ENCODE measurements at places on chromosomes 4 and X. TPM values are rescaled to one million over a fixed set of nuclear protein-coding genes. Genes with fewer than 3 reads are reported as not detected.

Gene AREG
- total RNA-seq: 96.5 TPM

Gene UGT2B15
- total RNA-seq: not detected

Gene MGARP
- total RNA-seq: 0.89 TPM

Gene HSFX3
- not detected for total RNA-seq

Gene SSX4
- not detected for total RNA-seq

Gene DYNLT3
- total RNA-seq: 18.6 TPM

Gene PHKA1
- 20.9 TPM for total RNA-seq

Gene FREM3
- not detected for total RNA-seq

Gene MAGEA11
- total RNA-seq: not detected

Gene ANXA3
- 54.9 TPM for total RNA-seq

Gene MAGEC2
- total RNA-seq: not detected

Gene KIAA0232
- total RNA-seq: 4.6 TPM

Gene DNAAF6
- total RNA-seq: not detected

Gene MRFAP1
- 237 TPM for total RNA-seq

Gene ERVMER34-1
- 0.49 TPM for total RNA-seq

Gene TIGD4
- total RNA-seq: 0.12 TPM

Gene NAP1L2
- 0.86 TPM for total RNA-seq

Gene CFAP97
- 12.5 TPM for total RNA-seq

Gene ZNF630
- 0.55 TPM for total RNA-seq

Gene NDNF
- not detected for total RNA-seq

Gene CXCL9
- total RNA-seq: not detected

Gene PAGE5
- total RNA-seq: not detected

Gene CTAG1A
- not detected for total RNA-seq

Gene PRDM8
- 0.70 TPM for total RNA-seq

Gene RENBP
- 0.13 TPM for total RNA-seq

Gene C4orf46
- 9.3 TPM for total RNA-seq

Data from A549 treated with RU486 at 1 μM for 4 hours (cell line).